ENCODE measurements at places on chromosomes 11 and 22. TPM values are rescaled to one million over a fixed set of nuclear protein-coding genes. Genes with fewer than 3 reads are reported as not detected.

GRCh38 chr11:113199866-113200265 is 114.5 kb upstream of the TTC12 start:
- no peak for DNase-seq

- DNase-seq, result no peak
These were observed 109.4 kb downstream of the KIF18A start for GRCh38 chr11:27998552-27998951.

GRCh38 chr11:221539-221938 is 14.0 kb downstream of the RIC8A start:
- no peak for DNase-seq

Gene MMP7
- 0.47 TPM for total RNA-seq

- DNase-seq, result no peak
These were observed 64.8 kb upstream of the NAV2 start for GRCh38 chr11:19647816-19648215.

GRCh38 chr11:57644748-57645688 is 4.7 kb downstream of the YPEL4 start:
- DNase-seq, result peak; percentile 52

Gene GRAP2
- 2.7 TPM for total RNA-seq

DNA sequence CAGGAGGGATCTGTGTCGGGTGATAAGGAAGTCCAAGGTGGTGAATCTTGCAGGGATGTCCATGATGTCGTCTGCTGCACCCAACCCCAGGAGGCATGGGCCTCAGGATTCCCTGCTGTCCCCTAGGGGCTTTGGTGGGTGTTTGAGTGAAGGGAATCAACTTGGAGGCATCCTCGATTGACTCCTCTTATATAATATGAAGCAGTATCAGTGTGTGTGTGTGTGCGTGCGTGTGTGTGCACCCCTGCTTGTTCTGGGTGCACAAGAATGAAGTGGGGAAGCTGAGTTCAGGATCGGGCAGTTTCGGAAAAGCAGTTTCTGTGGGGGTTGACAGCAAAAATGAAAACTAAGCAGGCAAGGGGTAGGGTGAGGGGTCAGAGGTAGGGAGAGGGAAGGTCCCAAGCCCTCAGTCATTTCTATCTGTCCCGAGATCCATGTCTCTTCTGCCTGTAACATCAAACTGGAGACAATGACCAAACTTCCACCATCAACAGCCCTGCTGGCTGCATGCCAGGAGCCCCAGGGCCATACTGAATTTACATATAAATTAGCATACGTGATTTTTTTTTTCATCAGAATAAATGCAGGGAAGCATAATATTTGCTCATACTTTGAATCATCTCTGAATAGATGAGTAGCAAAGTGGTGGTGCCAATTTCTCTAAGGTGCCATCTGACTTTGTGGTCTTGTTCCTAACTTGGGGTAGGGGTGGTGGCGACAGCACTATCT is 2.0 kb downstream of the NTM start:
- DNase-seq, result no peak

Gene OR9Q2
- not detected for total RNA-seq

Gene PIM3
- total RNA-seq, result 13.1 TPM

- DNase-seq, result no peak
These were observed 296.2 kb downstream of the NTM start for GRCh38 chr11:131666617-131667016.

Gene FXYD2
- total RNA-seq, result 0.62 TPM
